ENCODE measurements at places on chromosomes 11 and 22.

DNA sequence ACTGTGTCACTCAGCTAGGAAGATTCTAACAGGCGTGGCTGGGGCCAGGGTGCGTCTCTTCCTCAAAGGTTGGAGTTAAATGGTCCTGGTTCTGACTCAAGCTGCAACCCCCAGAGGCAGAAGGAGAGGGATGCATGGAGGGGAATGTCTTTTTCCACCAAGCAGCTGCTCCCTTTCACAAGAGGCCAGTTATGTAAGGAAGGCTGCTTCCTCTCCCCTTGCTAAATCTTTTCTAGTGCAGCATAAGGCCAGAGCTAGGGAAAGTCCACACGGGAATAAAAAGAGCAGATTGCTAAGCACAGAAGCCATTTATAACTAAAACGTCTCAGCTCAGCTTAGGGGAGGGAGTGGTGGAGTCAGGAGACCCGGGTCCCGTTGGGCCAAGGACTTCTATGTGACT lies 10.0 kb downstream of the PVALB start:
- no peak for DNase-seq

DNA sequence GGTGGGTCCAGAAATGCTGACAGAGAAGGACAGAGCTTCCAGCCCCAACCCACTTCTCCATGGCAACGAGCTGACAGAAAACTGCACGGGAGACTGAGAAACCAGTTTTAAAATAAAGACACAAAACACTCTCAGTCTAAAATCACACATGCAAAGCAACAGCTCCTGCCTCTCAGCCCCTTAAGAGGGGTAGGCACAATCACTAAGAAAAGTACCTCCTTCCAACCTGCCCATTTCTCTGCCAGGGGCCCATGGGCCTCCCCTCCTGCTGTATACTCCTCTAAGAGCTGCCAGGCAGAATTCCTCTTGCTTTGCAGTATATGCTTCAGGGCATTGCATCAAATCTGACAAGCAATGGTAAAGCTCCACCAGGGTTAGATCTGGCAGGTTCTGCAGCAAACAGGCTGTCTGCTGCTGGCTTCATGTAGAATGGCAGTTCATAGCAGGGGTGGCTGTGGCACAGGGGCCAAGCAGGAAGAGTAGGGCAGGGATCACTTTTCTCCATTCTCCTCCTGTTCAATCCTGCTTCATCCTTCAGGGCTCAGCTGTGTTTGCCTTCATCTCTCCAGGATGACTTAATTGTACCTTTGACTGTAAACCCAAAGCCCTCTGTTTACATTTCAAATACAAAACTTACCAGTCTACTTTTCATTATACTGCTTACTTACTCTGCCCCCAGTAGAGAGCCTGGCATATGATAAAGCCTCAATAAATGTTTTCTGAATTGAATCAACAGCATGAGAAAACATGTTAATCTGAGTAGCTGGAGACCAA lies 77.7 kb downstream of the KCNC1 start:
- peak; percentile 20 for DNase-seq

- no peak for DNase-seq
These were observed 321.1 kb downstream of the NELL1 start for GRCh38 chr11:20990447-20990846.

DNA sequence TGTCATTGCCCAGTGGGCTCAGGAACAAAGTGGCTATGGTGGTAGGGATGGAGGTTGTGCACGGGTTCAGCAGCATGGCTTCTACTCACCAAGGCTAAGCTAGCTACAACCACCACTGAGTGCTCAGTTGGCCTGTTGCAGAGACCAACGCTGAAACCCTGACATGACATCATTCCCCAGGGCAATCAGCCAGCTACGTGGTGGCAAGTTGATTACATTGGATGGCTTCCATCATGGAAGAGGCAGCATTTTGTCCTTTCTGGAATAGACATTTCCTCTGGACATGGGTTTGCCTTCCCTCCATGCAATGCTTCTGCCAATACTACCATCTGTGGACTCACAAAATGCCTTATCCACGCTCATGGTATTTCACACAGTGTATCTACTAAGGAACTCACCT lies 634.3 kb downstream of the OPCML start:
- no peak for DNase-seq

GRCh38 chr11:93718057-93718563 lies 23.2 kb downstream of the TAF1D start:
- DNase-seq = no peak

GRCh38 chr11:74926304-74927030 lies 22.4 kb downstream of the XRRA1 start:
- DNase-seq = no peak

DNA sequence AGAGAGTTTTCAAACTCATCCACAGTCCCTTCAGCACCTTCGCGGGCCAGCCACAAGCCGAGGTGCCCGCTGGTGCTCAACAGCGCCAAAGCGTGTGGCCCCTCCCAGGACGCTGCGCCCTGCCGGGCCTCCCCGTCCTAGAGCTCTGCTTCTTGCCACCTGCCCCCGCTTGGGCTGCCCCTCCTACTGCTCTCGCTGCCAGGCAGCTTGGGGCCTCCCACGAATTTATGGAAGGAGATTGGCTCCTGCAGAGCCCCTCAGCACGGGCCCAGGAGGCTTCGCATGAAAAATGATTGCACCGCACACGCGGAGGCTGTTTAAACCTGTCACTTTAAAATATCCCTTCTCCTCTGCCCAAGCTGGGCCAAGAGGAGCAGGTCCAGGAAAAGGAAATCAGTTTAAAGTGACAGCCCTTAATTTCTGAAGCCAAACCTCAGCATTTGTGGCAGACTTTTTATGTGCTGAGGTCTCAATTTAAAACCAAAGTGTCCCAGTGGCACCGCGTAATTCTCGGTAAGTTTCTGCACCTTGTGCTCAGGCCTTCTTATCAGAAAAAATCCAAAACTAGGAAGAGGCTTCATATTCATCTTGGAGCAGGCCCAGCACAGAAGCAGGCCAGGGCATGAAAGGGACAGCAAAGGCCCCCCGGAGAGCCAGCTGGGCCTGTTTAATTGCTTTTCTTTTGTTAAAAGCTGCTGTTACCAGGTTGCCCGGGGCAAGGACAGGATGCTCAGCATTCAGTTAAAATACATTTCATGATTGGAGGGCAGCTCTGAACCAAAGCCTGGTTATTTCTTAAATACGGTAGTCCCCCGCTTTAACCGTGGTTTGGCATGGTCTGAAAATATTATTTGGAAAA lies 303.6 kb downstream of the OPCML start:
- DNase-seq = peak; percentile 27

DNA sequence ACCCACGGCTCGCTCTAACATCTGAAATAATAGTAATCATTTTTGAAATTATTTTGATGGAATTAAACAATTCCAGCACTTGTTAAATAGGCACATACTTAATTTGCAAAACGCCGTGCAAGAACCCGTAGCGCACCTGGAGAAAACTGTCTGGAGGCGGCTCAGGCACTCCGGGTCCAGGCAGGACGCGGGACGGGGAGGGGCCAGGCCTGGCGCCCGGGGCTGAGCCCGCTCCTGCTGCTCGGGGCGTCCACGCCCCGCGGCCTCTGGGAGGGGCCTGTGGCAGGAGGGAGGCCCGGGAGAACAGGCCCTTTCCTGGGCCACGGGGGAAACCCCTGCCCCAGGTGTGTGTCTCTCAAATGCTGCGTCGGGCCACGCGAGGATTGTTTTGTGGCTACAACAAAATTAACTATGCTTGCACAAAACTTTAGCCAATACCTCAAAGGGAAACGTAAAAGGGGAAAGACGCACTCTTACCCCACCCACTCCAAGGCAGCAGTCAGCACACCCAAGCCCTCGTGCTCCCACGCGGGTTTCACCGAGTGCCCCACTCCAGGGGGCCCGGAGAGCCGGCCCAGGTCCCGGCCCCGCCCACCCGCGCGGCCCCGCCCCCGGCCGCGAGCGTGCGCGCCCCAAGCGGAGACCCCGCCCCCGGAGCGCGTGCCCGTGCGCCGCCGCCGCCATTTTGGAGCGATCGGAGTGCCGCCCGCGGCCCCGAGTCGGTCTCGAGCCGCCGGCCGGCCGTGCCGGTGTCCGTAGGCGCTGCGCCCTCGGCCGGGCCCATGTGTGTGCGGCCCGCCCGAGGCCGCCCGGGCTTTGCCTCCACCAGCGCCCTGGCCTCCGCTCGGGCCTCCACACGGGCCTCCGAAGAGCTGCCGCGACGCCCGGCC lies at the start of gene PPP6R2:
Gene PPP6R2, plus strand, starts transcription at position 677 of the 890 bp plus-strand sequence. CDS start 50,582 bp downstream, outside the sequence.
- no peak for DNase-seq

- peak; percentile 27 for DNase-seq
These were observed 4.6 kb upstream of the GALR3 start for GRCh38 chr22:37818409-37819104.

GRCh38 chr11:64566042-64566914 lies 24.7 kb upstream of the SLC22A12 start:
- DNase-seq = peak; percentile 46

DNA sequence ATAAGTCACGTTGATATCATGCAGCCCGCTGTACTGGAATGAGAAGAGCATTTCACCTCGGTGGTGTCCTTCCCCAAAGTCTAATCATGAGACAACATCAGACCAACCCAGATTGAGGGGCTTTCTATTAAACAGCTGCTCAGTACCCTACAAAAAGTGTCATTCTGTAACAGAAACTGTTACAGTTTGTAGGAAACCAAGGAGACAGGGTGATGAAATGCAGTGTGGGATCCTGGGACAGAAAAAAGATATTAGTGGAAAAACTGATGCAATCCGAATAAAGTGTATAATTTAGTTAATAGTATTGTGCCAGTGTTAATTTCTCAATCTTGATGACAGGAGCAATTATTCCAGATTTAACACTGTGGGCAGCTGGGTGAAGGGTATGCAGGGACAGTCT lies 128.0 kb downstream of the MICAL2 start:
- DNase-seq = no peak

DNA sequence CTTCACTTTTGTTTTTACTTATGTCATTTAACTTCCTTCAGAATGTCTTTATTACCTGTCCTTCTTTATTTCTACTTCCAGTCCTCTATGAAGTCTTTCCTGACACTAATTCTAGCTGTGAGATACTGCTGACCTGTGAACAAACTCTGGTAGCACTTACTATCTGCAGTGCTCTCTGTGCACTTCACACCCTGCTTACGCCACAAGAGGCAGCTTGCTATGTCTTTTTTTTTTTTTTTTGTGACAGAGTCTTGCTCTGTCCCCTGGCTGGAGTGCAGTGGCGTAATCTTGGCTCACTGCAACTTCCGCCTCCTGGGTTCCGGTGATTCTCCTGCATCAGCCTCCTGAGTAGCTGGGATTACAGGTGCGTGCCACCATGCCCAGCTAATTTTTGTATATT lies 10.7 kb downstream of the STIM1 start:
- no peak for DNase-seq

GRCh38 chr11:47863189-47863897 lies 15.2 kb upstream of the NUP160 start:
- DNase-seq = no peak

DNA sequence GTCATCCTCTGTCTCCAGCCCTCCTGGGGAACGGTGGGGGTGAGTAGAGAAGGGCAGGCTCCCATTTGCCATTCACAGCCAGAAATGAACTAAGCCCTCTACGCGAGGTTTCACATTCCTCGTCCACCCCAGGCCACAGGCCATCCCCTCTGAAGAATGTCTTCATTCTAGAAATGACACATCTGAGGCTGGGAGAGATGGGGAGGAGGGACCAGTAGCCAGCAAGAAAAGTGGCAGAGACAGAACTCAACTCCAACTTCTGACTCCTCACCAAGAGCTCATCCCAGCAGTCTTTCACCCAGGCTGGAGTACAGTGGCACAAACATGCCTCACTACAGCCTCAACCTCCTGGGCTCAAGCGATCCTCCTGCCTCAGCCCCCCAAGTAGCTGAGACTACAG lies 3.4 kb downstream of the CTSF start:
- no peak for DNase-seq

DNA sequence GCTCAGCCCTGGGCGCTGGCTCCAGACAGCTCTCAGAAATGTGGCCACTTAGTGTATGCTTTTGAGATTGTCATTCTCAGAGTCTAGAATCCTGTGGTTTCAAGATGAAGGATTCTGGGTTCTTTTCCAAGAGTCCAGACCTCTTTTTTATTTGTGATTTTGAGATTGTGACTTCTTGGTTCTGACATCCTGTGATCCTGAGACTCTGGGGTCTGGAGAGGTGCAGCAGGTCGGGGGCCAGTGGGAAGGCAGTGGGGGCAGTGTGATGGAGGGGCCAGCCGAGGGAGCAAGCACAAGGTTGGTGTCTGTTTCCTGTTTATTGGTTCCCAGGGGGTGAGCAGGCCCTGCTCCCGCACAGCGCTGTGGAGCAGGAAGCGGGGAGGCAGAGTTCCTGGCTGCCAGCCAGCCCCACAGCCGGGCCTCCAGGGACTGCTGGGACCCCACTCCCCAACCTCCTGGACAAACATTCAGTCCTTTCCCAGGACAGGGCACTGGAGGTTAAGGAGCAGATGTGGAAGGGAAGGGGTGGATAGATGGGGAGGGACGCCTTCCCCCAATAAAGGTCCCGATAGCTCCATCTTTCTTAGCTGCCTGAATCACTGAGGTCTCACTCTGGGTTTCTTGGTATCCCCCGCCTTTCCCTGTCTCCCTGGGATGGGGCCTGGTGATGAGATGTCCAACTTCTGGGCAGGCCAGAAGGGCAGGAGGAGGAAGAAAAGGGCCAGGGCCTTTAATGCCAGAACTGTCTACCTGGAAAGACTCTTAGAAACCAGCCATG lies 13.7 kb downstream of the ARHGEF17 start:
- DNase-seq = no peak

GRCh38 chr11:9069862-9070470 lies 21.4 kb downstream of the SCUBE2 start:
- no peak for DNase-seq

DNA sequence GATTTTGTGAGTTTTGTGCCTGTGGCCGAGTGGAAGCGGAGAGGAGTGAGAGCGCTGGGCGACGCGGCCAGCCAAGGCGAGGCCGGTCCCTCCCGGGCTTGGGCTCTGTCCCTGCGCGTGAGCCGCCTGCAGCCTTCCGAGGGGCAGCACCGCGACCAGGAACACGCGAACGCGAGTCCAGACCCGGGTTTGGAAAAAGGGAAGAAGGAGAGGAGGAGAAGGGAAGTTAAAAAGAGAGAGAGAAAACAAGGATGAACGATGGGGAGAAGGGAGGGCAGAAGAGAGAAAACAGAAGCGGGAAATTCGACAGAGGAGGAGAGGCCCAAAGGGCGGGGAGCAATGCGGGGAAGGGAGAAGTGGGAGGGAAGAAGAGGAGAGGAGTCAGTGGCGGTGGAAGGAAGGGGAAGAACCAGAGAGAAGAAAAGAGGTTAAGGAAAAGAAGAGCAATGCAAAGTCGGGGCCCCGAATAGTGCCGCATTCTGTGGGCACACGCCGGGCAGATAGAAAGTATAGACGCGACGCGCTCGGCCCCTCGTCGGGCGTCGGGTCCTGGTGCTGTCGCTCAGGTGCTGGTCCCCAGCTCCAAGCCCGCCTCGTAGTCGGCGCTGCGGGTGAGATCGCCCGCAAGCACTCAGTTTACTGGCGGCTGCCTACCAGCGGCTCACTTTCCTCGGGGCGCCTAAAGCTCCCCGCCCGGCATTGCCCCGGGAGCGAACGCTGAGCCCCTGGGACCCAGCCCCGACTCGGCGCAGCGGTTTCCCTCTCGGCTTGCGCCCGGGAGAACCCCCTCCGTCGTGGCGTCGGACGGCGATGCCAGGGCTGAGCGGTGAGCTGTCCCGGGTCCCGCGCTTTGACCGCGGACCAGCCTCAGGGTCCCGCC lies 2.8 kb upstream of the BARX2 start:
- DNase-seq = no peak
